Caco-2 (cell line): ENCODE measurements at places on chromosomes 3 and 15. TPM values are rescaled to one million over a fixed set of nuclear protein-coding genes. Genes with fewer than 3 reads are reported as not detected.
A peak's percentile ranks its signal among the peaks of the same experiment; 100 is the strongest.

Gene IL17RD
- 2.7 and 3.1 TPM in 2 replicates for total RNA-seq

- no peak for DNase-seq
Measured at GRCh38 chr15:22253676-22254408, 173.5 kb downstream of the OR4M2 start.

DNA sequence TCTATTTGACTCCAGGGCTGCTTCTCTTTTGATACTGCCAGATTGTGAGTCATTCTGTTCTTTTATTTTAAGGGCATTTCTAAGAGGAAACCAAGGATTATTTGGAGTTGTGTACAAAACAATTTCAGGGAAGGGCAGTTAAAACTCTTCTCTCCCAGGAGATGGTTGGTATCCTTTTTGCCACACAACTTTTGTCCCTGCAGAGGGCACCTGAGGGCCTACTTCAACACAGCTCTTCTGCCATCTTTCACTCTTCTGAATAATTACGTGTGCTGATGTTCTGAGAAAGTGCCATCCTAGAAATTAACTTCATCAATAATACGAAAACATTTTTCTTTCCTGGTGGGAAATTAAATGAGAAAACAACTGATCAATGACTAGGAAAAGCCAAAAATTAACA lies 75.7 kb upstream of the GADL1 start:
- DNase-seq: no peak

DNA sequence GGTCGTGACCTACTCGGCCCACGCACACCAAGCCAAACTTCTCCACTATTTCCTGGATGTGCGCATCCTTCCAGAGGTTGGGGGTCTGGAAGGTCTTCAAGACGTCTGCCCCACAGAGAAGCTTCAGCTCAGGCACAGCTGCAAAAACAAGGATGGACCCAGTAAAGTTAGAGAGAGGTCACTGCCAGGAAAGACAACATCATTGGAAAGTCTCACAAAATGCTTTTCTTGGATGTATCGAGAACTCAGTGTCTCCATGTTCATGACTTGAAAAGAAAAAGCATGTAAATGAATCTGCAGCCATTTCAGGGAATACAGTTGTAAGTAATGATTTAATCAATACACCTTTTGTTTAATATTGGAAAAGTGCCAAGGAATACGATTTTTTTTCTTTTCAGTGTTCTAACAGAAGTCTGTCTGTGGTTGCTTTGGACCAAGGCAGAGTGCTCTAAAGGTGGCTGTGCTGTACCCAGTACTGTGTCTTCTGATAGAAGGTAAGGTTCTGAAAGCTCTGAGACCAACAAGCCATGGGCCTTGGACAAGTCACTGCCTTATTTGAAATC lies 21.8 kb upstream of the RBP1 start:
- DNase-seq: no peak

Gene STRA6
- 2.1 and 3.1 TPM in 2 replicates for total RNA-seq

GRCh38 chr3:33075995-33076394 lies 21.0 kb downstream of the GLB1 start:
- peak; percentile 32 for DNase-seq

DNA sequence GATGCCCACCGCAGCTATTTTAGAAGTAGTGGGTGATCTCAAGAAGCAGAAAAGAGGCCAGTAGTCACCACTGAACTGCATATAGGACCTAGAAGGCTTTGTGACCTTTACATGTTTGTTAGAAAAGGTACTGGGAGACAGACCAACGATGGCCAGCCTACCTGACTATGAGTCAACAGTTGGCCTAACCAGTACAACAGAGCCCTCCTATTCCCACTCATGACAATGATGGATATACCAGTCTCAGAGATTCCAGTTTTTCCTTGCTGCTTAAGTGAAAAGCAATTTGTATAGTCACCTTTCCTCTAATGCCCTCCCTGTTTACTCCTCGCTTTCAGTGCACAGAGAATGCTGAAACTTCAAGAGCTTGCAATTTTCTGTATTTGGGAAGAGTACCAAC lies 86.6 kb upstream of the PPIB start:
- peak; percentile 12 for DNase-seq

- DNase-seq: no peak
Measured at GRCh38 chr3:192881159-192881786, 36.4 kb downstream of the MB21D2 start.

DNA sequence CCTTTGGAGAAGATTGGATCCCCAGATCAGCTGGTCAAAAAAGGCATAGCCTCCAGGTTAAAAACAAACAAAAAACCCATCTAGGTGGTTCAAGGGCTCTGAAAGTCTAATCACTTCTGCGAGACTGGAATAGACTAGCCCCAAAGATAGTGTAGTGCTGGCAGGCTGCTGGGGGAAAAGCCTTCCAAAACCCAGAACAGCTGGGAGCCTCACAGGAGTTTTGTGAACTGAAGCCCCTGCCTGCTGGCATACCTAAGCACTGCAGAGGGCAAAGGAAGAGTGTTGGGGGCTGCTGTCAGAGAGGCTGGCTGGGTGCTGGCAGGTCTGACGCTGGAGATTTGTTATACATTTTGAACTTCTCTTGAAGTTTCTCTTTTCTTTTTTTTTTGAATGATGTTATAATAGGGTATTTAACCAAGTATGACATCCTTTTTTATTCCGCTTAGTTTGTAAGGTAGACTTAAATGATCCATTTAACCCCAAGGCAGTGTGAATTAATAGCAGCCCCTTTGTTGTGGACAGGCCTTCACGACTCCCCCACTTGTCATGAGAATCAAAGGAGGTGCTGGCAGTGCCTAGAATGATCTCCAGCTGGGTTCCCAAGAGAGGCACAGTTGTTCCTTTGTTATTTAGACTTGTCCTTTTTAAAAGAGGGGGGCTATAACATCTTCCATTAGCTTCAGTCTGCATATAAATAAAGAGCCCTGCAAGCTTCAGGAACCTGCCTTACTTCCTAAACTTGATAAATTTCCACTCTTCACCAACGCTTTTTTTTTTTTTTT lies 53.9 kb downstream of the CRTC3 start:
- no peak for DNase-seq

Gene SAXO2
- 0.61 TPM in 1 of 2 replicates, not detected in the other for total RNA-seq

Gene GHSR
- total RNA-seq: not detected in 2 replicates

- DNase-seq: no peak
Measured at GRCh38 chr3:130963444-130963843, 63.2 kb downstream of the ASTE1 start.

DNA sequence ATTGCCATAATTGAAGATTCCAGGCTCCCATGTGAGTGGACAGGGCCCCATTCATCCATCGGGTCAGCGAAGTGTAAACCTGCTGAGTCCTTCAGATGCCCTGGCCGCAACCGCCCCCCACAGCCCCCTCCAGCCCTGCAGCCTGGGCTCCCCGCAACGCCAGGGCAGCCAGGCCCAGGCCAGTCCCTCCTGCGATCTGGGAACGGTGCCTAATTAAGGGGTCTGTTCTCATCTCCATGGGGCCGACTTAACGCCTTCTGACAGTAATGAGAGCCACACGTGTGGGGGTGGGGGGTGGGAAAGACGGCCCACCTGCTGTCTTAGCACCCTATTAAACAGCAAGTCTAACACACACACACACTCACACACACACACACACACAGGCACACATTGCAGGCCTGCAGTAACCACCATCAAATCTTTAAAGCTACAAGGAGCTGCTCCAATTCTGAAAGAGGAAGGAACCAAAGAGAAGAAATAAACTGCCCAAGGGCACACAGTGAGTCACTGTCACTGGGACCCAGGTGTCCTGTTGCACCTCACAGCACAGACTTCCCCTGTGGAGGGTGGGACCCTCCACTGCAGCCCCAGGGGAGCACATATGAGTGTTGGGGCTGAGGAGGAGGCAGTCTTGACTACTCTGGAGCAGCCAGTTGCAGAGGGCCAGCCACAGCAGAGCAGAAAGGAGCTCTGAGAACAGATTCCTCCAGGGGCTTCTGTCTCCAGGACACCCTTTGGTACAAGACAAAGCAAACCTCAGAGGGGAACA lies 31.8 kb upstream of the HES1 start:
- no peak for DNase-seq

Gene TF
- total RNA-seq: 23.4 and 26.6 TPM in 2 replicates

Gene SI
- total RNA-seq: 1.7 and 2.6 TPM in 2 replicates

GRCh38 chr15:67253549-67254237 lies 768 bp downstream of the AAGAB start:
- no peak for DNase-seq

GRCh38 chr3:140545756-140546155 lies 132.1 kb upstream of the TRIM42 start:
- DNase-seq: no peak

DNA sequence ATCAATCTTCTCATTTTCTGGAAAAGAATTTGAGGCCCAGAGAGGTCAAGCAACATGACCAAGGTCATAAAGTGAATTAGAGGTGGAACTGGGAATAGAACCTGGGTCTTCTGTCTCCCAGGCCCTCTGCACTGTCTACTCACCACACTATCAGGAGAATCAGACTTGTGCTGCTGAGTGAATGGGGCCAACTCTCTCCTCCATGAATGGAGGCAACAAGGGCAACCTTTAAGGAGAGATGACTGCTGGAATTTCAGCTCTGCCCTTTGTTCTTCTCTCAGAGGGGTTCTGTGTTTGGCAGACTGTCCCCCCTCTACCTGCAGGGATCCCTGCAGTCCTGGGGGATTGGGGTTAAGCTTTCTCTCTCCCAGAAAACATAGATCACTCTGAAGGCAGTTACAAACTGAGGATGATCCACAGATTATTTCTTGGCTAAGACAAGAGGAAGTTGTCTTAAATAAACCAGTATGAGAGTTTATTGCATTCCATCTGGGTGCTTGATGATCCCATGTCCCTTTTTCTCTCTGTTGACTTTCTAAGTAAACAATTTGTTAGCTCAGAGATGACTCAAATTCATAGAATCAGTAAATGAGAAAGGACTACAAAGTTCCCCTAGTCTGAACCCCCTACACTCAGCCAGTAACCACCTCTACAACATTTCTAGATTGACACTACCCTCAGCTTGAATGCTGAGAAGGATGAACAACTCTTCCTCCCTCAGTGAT lies 99.0 kb upstream of the LIPC start:
- no peak for DNase-seq

Gene ACTRT3
- not detected in 2 replicates for total RNA-seq

Gene FEZF2
- not detected in 2 replicates for total RNA-seq

DNA sequence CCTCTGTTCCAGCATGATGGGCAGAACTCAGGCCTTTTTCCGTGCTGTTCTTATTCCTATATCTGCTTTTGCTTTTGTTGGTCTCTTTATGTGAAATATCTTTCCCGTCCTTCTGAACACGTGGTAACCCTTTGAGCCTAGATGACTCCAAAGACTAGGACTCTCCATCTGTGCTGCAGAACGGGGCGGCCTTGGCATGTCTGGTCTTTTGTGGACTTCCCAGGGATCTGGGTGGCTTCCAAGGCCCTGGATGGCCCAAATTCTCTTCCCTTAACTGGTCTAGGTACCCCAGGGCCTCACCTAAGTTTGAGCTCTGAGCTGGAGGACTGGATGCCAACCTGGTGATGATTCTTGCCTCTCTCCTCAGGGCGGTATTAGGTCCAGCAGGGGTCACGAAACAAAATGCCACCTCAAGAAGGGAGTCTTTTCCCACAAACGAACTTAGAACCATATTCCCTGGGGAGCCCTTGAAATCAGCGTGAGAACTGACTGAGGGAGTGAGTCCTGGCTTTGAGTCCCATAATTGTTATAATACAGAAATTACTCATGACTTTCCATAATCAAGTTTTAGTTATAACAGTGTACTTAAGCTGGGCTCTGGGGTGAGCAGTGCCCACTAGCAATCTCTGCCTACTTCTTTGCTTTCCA lies 13.8 kb downstream of the TLNRD1 start:
- DNase-seq: no peak

GRCh38 chr3:141682007-141682406 lies 56.1 kb upstream of the RNF7 start:
- no peak for DNase-seq

DNA sequence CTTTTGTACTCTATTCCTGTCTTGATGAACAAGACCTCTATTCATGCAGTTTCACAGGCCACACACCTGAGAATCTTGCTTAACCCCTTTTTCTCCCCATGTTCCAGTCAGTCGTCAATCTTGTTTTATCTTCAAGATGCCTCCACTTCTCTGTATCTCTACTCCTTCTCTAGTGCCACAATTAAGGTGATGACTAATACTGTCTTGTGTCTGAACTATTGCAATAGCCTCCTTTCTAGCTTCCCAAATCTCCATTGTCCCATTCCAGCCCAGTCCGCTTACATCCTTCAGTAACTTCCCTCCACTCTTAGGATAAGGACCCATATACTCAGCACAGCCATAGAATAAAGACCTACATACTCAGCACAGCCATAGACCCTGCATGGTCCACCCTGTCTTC lies 24.7 kb downstream of the CHST14 start:
- no peak for DNase-seq

DNA sequence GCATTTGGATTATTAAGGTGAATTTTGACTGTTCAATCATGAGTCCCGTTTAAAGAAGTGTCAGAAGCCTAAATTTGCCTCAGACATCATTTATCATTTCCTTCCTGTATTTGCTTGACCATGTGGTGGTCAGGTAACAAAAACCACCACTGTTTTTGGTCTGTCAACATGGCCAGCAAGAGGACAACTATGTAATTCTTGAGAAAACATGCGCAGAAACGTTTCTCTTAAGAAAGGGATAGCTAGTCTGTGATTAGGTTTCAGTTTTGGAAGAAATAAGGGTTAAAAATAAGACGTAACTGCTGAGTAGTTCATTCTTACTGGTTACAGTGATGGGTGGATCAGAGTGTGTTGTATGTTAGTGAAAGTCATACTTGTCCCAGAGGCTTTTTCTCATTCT lies 204.5 kb downstream of the AKAP13 start:
- DNase-seq: no peak

DNA sequence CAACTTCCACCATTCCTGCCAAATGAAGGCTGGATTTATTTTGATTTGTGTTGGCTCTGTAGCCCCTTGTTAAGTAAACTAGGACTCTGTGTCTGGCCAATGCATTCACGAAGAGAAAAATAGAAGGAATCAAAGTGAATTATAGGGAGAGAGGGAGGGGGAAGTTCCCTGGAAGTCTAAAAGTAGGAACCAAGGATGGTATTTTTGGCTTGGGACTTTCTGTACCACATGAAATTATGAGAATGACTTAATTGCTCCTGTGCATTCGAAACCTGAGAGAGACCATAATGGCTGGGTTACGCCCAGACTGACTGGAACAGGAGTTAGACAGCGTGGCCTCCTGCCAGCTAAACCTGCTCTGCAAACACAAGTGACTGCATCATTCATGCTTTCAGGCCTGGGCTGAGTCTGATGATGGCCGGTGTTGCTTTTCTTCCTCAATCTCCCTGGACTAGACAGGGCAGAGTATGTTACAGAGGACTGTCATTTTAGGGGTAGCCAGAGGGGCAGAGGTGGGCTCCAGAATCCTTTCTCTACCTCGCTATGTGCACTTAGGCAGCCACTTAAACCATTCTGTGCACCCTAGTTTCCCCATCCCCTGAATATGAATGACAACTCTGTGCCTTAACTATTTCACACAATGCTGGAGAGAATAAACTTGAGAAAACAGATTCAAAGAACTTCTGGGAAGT lies 58.9 kb downstream of the MYO1E start:
- DNase-seq: no peak

Gene XPC
- 31.0 and 33.1 TPM in 2 replicates for total RNA-seq
